ENCODE measurements at places on chromosomes 2 and 18.

DNA sequence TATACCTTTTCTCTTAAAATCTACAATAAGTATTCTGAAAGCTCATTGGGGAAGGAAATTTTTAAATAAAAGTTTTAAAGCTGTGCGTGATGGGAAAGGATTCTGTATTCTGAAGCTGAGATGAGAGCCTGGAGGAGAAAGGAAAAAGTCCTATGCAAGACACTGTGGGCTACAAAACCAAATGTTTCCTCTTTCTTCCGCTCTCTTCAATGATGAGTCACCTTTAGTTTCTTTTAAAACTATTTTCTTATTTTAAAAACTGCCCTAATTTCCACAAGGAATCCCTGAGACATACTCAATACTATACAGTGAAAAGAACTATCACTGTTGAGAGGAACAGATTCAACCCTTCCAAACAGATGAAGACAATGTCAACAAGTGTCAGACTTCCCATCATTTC is 87.4 kb downstream of the INO80D start:
- DNase-seq: no peak

DNA sequence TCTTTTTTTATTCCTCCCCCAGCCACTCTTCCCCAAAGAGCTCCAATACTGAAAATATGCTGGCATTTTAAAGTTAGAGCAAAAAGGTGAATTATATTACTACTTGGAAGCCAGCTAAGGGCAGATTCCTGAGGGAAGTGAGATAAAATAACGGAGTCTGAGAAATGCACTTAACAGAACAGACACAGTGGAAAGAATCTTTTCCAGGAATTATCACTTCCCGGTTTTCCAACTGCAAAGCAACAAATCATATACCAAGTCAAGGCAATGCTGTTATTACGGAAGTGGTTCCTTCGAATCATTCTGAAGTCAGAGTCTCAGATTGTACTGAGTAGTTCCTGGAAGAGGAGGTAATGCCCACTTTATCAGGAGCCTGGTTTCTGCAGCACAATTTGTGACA is 435.0 kb upstream of the SPRED2 start:
- no peak for DNase-seq

DNA sequence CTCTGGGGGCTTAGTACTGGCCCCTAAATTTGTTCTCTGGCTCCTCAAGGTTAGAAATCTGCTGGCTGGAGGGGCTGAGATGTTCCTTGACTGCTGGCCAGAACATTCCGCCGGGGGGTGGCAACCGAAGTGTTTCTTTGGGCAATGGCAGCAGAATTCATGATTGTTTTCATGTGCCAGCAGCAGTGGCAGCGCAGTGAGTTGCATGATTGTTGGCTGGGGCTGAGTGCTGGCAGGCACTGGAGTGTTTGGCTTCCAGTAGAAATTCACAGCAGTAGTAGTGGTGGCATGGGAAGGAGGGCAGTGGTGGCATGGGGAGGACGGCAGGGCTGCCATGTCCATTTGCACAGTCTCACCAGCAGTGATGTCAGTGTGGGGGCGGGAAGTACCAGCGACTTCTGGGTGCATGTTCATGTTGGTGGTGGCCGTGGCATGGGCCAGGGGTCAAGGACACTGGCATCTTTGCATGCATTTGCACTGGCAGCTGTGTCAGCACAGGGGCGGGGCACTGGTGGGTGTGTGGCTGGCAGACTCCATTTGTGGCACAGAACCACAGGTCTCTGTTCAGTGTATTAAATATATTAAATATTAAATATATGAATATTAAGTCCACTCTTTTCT is 130.6 kb upstream of the CDH7 start:
- DNase-seq: no peak

GRCh38 chr18:49070552-49070951 is 119.8 kb upstream of the SMAD7 start:
- no peak for DNase-seq

GRCh38 chr2:133986081-133986837 is 267.6 kb upstream of the MGAT5 start:
- no peak for DNase-seq

- no peak for DNase-seq
Observed at GRCh38 chr2:64928813-64929212, 60.4 kb upstream of the SLC1A4 start.

DNA sequence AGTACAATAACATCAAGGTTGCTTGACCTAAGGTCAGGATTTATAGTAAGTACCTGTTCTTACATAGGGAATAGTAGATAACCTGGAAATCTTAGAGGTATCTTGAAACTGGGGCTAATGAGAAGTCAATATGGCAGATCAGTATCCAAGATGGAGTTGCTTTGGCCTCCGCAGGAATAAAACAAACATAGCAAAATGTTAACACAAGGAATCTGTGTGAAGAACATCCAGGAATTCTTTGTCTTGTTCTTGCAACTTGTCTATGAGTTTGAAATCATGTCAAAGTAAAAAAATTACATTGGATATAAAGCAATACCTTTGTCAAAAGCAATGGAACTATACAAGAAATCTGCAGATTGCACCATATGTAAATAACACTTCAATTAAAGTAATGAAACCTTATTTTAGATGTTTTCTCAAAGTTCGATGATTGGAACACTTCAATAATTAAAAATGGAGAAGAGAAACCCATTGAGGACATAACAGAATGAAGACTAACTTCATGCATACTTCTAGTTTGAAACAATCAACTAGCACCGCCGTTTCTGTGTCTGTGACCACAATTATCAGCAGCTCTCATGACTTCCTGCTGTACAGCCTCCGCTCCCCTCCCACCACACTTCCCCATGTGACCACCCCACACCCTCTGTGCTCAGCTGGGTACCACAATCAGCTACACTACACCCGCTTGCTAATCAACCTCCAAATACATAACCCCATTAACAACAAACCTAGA is 27.6 kb downstream of the C2orf76 start:
- no peak for DNase-seq

DNA sequence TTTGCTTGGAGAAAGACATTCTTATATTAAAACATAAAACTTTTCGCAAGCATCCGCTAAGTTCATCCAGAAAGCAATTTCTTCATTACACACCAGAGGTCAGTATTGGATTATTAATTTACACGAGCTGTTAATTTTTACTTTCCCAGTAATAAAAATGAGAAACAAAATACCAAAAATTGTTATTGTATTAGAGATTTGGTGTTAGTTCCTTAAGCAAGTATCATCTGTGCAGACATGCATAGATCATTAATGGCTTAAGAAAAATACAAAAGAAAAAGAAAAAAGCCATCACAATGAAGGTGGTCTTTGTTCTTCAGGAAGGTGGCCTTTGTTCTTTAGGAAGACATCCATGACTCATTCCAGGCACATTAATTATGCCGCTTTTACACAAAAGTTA is 53.6 kb upstream of the HNMT start:
- DNase-seq: no peak

DNA sequence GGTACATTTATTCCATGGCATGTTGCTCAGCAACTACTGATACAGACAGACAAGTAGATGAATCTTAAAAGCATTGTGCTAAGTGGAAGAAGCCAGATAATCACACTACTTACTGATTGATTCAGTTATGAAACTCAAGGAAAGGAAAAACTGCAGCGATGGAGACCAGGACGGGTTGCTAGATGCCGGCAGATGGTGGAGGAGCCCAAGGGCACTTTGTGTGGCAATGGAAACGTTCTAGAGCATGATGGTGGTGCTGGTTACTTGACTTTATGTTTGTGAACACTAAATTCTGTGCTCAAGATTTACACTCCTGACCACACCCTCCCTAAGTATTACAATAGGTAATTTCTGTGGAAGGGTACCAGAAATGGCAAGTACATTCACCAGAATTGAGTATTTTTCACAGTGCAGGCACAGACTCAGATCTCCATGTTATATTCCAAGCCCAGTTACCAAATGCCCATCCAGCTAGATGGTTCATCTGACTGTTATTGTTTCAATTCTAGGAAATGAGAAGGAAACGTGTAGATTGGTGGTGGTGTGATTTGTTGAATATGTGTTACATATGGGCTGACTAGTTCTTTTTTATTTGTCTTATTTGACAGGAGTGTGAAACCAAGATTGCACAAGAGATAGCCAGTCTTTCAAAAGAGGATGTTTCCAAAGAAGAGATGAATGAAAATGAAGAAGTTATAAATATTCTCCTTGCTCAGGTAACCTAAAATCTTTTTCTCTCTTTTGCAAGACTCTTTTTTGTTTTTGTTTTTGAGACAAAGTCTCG is 55.1 kb downstream of the RALBP1 start:
- DNase-seq: no peak

DNA sequence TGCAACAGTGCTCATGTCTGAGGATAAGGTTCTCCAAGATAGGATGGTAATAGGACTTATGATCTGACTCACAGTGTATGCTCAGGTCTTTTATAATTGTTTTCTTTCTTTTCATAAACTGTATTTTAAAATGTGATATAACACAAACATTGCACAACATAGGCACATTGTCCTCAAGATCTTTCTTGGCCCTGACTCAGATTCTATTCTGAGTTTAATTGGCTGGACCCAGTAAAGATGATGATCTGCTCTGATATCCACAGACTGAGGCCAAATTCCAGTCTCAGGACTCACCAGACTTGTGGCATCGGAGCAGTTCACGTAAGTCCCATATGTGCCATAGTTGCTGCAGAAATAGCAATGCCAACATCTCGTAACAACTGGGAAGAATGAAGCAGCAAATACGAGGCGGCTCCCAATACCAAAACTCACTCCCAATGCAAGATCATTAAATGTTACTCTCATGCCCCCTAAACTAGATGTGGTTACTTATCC is 448.9 kb upstream of the SLC14A2 start:
- DNase-seq: no peak

GRCh38 chr2:205771031-205771430 is 88.7 kb downstream of the NRP2 start:
- DNase-seq: no peak

- no peak for DNase-seq
Observed at GRCh38 chr2:191797500-191797899, 49.4 kb downstream of the CAVIN2 start.

- DNase-seq: no peak
Observed at GRCh38 chr18:29147944-29148343, 971.0 kb upstream of the CDH2 start.

- DNase-seq: no peak
Observed at GRCh38 chr2:187497858-187498463, 49.9 kb upstream of the CALCRL start.

All from stimulated activated effector memory CD8-positive, alpha-beta T cell treated with anti-CD3 and anti-CD28 coated beads, Interleukin-12 subunit alpha, Interleukin-12 subunit beta, amount 100 ng/mL, for 72 hours (primary cell).